ENCODE measurements at places on chromosomes 3 and 15.

DNA sequence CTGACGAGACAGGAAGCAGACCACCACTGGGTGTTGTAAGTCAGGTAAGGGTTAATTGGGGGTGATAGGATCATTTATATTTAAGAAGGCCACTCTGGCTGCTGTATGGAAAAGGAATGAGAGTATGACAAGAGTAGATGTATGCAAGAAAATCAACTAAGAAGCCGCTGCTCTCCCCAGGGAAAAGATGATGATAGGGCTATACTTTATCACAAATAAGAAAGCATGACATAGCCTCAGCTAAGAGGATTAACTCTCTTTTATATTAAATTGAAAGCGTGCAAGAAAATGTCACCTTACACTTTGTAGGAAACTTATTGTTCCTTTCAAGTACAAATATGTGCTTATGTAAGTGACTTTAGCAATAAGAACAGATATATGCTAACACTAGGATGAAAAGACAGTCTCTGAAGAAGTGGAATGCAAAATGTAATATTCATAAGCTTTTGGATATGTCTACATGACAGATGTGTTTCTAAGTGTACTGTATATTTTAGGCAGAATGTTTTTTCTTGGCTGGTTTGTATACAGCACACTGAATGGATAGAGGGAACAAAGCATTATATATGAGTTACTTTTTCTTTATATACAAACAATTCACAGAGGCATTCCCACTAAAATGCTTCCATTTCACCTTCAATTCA lies 8.7 kb upstream of the NDUFB4 start:
- no peak for DNase-seq

DNA sequence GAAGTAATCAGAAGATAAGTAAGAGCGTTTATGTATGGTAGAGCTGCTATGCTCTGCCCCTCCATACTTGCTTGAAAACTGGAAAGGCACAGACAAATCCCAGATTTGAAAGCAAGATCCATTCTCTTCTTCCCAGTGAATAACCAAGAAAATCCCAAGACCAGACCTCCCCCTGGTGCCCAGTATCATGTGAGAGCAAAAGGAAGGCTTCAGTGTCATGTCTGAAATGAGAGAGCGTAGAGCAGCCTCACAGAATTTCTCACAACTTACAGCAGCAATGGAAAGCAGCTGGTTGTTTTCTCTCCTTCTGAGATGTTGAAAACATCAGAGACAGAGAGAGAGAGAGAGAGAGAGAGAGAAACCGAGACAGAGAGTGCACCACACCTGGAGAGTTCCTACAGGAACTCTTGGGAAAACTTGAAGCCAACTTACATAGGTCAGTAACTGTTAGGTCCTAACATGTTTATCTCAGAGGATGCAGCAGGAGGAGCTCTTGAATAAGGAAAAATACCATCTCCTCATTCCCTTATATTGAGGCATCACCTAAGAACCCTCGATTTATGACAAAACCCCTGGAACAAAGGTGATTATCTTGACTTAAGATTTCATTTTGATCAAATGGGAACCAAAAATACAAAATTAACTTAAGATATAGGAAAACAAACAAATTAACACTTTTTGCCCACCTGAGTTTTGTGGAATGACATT lies 273.3 kb downstream of the NSUN3 start:
- peak; percentile 50 for DNase-seq

DNA sequence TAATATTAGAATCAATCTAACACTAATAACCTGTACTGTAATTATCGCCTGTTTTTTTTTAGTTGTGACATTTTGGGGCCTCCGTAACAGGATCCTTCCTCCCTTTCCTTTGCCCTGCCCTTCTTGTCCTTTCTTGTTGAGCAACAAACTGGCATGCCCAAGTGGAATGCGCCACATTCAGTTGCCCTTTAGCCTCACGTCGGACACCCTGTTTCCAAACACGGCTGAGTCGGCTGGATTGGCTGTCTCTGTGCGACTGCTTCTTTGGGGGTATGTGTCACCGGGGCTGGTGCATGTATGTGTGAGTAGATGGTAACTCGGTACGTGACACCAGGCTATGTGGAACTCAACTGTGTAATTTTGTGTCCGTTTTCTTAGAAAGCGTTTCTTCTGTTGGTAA lies 24.1 kb downstream of the TRAK1 start:
- no peak for DNase-seq

- DNase-seq, result no peak
These were observed 148.9 kb downstream of the SMAD6 start for GRCh38 chr15:66850996-66851310.

DNA sequence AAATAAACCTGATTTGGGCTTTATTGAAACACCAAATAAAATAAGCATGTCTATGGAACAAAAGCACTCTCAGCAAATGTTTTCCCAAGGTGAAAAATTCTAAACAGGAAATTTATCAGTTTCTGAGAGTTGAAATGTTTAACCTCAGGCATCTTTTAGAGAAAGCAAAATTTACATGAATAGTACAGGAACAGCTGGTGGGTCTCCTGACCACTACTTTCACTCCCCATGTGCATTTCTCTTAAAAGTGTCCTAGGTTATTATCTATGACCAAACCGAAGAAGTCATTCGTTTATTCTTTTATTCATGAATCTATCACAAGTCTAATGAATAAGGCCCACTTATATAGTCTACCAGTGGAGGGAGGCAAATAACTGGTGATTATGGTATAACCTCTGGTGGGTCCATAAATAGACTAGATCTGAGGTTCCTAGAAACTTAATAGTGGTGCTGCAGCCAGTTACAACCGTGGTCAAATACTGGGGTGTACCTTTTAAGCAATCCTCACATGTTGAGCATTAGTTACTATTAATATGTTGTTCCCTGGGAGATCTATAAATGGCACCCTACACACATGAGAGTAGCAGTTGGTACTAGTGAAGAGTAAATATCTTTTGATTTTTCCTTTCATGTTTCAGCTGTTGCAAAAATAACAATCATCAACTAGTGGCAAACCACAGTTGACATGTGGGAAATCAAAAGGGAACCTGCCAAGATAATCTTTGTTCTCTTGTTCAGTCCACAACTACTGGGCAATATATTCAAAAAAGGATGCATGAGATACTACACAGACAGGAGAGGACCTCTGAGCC lies 169.3 kb upstream of the STAC start:
- no peak for DNase-seq

DNA sequence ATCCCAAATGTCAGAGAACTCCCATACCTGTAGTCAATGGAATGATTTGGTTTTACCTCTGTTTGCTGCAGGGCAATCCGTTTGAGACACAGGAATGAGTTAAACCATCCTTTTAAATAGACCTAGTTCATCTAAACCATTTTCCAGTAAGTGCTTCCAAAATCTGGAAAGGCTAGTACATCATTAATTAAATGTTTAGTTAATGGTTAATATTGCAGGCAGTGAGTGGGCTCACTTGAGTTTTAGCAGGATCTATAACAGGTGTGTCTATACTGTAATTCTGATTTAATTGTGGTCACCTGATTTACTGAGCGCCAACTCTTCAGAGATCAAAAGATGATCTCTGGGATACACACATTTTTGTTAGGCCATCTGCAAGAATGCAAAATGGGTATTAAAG lies 353.9 kb upstream of the ROPN1 start:
- DNase-seq, result no peak

DNA sequence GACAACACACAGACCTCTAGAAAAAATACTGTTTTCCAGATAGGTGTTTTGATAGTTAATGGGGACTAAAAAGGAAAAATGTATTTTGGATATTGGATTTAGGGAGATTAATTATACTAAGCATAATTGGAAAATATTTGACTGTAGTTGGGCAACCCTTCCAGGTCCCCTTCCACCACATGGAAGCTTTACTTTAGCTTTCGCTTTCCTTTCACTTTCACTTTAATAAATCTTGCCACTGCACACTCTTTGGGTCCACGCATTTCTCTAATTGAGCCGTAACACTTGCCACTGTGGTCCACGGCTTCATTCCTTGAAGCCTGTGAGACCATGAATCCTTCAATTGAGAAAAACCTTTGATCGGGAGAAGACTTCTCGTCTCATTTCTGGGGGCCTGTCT lies 15.5 kb downstream of the GLDN start:
- DNase-seq, result no peak

DNA sequence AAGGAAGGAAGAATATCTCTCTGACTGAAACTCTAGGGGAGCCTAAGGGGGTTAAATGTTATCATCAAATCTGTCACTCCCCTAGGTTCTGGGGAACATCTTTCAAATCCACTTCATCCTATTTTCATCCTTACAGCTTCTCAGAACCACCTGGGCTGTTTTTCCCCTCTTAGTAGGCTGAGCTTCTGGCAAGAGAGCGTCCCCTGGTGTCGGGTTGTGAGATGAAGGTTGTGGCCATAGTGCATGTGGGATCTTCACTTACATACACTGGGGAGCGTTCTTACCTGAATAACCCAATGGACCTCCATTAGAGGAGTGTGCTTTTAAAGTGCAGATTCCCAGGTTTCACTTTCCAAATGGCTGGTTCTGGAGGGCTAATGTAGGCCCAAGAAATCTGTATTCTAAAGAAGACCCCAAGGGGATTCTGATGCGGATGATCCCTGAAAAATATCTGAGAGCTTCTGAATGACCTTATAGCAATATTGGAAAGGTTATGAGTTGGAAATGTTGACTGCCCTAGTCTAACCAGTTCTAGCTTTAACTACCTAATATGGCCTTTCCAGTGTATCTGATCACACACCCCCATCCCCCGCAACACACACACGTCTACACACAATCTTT lies 663.7 kb downstream of the AGBL1 start:
- DNase-seq, result no peak

GRCh38 chr3:56970461-56970879 lies 90.0 kb upstream of the SPATA12 start:
- DNase-seq, result no peak

GRCh38 chr15:36331531-36332275 lies 247.7 kb upstream of the CDIN1 start:
- DNase-seq, result no peak

GRCh38 chr3:188801393-188801792 lies 370.4 kb upstream of the TPRG1 start:
- DNase-seq, result no peak

- no peak for DNase-seq
These were observed 125.1 kb downstream of the PLCL2 start for GRCh38 chr3:17009826-17010225.

DNA sequence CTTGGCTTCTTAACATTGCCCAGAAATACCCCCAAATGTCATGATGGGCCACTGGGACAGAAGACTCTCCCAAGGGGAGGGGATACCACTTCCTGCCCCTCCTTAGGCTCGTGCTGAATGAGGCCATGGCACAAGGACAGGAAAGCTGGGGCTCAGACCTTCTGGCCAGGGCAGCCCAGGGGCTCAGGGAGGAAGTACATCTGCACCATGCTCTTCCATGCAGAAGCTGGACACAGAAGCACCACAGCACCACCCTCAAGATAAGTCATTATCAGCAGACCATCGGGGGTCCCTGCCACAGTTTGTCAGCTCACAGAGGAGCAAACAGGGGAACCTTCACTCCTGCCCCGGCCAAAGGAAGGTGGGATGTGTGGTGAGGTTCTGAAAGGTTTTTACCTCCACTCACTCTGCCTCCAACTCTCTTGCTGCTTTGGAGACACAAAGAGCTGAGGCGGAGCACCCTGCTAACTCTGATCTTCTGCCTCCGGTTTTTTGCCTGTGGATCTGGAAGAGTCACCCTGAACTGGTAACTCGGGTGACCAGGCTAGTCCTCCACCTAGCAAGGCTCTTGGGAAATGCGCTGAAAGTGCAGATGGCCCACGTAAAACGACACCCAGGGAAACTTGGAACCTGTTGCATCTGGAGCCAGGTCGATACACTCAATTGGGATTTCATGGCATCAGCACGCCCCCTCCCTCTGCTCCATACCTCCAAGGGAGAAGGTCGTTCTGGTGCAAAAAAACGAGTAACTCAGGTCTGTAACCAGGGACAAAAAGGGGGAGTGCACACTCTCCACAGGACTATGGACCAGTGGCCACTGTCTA lies 8.3 kb downstream of the BMF start:
- DNase-seq, result no peak

- DNase-seq, result peak; percentile 79
These were observed 64.6 kb downstream of the STAC start for GRCh38 chr3:36444909-36445308.

- no peak for DNase-seq
These were observed 65.7 kb upstream of the MRPL3 start for GRCh38 chr3:131568460-131568859.

- DNase-seq, result no peak
These were observed 8.1 kb upstream of the CMSS1 start for GRCh38 chr3:99809565-99809964.

DNA sequence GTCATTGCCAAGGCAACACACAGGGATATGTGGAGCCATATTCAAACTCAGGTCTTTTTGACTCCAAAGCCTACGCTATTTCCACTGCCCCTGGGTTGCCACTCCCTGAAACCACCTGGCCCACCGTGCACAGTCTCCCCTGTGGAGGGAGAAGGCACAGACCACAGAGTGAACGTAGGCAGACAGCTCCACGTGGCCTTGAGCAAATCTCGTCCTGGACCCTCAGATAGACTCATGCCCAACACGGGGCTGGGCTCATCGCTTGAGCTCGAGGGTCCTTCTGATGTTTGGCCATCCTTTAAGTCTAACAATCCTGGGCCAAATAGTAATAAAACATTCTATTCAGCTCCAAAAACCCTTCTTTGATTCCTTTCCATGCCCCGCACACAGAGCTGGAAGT lies 72.0 kb downstream of the CPN2 start:
- no peak for DNase-seq

- DNase-seq, result no peak
These were observed 6.9 kb upstream of the SPG11 start for GRCh38 chr15:44670087-44670950.

DNA sequence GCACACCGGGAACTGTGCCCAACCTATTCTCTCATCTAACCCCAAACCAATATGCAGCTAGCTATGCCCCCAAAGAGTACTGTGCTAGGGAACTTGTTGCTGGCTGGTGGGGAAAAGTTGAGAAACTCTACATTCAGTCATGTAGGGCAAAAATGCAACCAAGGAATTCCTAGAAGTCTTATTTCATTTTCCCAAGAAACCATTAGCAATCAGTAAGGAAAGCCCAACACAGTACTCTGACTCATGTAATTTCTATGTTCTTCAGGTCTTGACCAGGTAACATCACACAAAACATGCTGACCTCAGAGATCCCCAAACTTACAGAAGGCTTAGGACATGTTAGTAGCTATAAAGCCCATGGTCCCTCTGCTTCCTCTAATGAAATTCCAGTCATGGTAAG lies 52.1 kb downstream of the TASOR start:
- no peak for DNase-seq

GRCh38 chr3:109413049-109413448 lies 75.7 kb upstream of the DPPA4 start:
- no peak for DNase-seq

GRCh38 chr3:6022621-6023020 lies 835.1 kb downstream of the EDEM1 start:
- no peak for DNase-seq

DNA sequence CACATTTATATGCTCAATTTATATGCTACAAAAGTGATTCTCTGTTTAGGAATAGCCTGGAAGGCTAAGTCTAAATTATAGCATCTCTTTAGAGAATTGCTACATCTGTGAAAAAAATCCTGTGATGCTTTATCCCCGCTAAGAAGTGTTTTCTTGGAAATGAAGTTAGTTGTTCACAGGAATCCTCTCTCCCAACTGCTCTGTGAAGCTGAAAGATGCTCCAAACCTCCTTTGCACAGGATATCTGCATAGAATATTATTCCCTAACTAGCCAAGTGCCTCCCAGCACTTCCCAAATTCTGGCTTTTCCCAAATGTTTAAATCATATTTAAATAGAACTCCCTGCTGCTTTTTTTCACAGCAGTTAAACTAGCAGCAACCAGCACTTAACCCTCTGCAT lies 132.2 kb downstream of the SRGAP3 start:
- DNase-seq, result no peak

GRCh38 chr3:155444771-155445170 lies 151.3 kb upstream of the STRIT1 start:
- DNase-seq, result no peak
